ENCODE measurements at places on chromosomes 12 and 14.

- DNase-seq, result no peak
These were observed 15.8 kb downstream of the KRT7 start for GRCh38 chr12:52248541-52249461.

GRCh38 chr14:21534576-21534975, 8.4 kb upstream of the SALL2 start:
- no peak for DNase-seq

GRCh38 chr12:93832131-93832530, 155.0 kb downstream of the CRADD start:
- DNase-seq, result no peak

DNA sequence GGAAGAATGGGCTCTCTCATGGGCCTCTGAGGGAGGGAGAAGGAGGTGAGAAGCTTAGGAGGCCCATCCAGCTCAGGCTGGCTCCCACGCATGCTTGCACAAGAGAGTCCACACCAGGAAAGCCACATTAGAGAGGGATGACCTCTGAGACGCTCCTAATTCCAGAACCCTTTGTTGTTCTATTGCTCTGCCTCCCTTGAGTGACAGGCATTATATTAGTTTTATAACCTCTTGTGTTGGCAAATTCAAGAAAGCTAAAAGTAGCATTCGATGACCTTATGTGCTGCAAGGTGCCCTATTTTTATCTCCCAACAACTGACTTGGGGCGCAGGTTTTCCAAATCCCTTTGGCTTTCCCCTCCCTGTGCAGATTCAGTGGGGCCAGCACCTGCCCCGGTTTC, 190.1 kb downstream of the KSR2 start:
- DNase-seq, result no peak

GRCh38 chr12:124599074-124599999, 31.9 kb upstream of the NCOR2 start:
- no peak for DNase-seq

DNA sequence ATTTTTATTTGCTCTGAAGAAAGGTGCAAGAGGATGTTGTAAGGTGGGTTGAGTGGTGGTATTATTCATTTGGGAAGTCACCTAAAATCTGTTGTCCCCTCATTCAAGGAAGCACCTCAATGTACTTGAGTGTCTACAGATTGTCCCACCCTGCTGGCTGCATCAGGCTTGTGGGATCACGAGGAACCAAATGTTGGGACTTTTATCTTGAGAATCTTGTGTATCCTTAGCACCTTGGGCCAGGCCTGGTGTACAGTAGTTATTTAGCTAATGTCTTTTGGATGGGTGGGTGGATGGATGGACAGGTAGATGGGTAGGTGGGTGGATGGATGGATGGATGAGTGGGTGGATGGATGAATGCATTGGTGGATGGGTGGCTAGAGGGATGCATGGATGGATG, 519.3 kb downstream of the BCL11B start:
- DNase-seq, result no peak

DNA sequence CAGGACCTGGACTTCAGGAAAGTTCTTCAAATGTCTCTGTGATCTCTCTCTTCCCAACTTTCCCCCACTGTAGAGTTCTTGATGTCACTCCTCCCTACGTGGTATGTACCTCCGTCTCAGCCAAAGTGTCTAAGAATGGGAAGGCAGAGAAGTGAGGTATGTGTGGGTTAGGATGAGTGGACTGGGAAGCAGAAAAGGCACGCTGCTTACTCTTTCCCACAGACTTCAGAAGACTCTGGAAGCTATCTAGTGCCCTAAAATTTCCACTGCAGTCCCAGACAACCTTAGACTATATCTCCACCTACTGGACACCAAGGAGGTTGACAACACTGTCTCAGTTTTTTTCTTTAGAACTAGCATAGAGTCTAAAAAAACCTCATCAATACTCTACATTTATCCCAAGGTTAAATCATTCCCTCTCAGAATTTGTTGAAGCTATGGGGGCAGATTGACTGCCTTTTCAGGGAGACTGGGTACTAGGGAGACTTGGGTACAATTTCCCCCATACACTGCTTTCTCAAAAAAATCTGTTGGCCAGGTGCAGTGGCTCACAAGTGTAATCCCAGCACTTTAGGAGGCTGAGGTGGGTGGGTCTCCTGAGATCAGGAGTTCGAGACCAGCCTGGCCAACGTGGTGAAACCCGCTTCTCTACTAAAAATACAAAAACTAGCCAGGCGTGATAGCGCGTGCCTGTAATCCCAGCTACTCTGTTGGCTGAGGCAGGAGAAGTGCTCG, 20.6 kb upstream of the ITGA5 start:
- no peak for DNase-seq

- DNase-seq, result no peak
These were observed 566.1 kb downstream of the BCL11B start for GRCh38 chr14:98705871-98706300.

DNA sequence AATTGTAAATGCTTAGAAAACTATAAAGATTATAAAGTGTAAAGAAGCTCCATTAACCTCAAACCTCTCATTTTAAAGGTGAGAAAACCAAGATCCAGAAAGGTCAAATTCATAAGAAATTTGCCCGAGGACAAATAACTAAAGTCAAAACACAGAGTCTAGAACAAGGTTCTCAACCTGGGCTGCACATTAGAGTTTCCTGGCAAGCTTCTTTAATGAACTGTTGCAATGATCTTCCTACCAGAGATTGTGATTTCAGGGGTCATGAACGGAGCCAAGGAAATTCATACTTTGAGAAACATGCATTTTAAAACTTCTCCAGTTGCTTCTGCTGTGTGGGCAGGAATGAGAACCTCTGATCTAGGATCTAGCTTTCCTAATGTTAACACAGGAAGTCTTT, 86.8 kb downstream of the DERA start:
- DNase-seq, result no peak

GRCh38 chr14:68955164-68955850, 23.8 kb downstream of the ACTN1 start:
- DNase-seq, result no peak

DNA sequence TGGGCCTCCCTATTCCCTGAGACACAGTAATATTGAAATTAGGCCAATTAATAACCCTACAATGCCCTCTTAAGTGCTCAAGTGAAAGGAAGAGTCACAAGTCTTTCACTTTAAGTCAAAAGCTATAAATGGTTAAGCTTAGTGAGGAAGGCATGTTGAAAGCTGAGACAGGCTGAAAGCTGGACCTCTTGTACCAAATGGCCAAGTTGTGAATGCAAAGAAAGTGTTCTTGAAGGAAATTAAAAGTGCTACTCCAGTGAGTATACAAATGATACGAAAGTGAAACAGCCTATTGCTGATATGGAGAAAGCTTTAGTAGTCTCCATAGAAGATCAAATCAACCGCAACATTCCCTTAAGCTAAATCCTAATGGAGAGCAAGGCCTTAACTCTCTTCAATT, 140.8 kb downstream of the PTCSC3 start:
- DNase-seq, result no peak

- no peak for DNase-seq
These were observed 19.4 kb upstream of the PPM1A start for GRCh38 chr14:60229614-60230013.

- DNase-seq, result no peak
These were observed 601 bp downstream of the ZNF839 start for GRCh38 chr14:102320033-102320660.

GRCh38 chr14:92473261-92473968, 40.2 kb upstream of the RIN3 start:
- DNase-seq, result no peak

DNA sequence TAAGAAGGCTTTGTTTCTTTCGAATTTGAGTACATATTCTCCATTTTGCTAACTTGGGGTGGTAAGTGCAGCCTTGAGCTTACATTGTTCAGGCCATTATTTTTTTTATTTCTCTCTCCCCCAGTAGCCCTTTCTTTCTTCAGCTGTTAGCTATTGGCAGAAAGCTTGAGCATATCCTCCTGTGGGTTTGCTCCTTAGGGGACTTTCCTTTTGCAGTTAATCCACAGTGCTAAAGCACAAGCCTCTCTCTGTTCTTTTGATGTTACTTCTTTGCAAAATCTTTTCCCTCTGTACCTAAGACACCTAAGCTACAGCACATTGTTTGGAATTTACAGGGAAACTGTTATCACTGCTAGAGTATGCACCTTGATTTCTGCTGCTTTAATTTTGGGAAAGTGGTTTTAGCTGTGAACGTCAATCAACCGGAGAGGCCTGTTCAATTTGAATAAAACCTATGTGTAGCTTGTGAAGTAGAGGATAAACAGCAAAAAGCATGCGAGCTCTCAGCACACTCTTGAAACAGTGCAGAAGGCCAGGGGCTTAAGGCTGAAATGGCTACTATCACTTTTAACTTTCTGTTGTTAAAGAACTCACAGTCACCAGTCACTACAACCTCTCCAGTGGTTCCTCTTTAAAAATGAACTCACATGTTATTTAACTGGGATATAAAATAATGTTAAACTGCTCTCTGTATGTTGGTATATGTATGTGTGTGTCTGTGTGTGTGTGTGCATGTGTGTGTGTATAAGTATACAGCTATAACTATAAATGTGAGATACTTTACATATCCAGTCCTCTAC, 139.2 kb downstream of the PDZRN4 start:
- DNase-seq, result no peak

DNA sequence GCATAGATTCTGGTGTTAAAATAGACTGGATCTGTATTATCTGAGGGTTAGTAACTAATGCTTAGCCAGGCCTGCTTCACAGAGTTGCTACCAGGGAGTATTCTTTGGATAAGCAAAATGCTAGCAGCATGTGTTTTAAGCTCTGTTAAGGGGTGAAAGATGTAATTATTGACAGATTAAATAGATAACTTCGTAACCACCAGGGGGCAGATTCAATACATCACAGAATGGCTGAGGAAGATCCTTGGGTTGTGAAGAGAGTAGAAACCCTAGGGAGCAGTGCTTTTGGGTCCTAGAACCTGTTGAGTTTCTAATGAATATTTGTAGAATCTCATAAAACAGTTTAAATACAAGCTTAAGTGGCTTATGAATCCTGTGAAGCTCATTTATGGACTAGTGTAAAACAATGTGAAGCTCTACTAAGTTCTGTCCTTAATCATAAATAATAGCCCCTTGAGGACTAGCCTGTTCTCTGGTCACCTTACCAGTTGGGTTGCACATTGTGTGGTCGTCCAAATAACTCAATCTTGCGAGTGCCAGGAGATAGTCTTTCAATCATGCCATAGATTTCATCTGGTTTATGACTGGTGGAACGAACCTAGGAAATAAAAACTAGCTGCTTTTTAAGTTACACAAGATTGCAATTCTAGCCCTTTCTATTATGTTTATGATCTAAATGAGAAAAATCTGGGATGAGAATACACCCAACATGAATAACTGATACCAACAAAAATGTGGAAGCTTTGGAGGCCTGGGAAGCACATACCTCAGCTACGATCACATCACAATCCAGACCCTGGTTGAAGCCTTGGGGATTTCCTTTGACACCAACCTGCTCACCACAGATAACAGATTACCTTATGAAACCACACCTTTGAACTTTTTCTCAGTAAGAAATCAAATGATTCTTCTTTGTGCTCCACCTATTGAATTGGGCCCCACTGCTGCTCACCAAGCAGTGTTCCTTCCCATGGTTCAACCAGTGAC, 12.3 kb downstream of the METTL3 start:
- DNase-seq, result no peak

GRCh38 chr12:56110571-56110970, 5.9 kb upstream of the RPL41 start:
- DNase-seq, result no peak

DNA sequence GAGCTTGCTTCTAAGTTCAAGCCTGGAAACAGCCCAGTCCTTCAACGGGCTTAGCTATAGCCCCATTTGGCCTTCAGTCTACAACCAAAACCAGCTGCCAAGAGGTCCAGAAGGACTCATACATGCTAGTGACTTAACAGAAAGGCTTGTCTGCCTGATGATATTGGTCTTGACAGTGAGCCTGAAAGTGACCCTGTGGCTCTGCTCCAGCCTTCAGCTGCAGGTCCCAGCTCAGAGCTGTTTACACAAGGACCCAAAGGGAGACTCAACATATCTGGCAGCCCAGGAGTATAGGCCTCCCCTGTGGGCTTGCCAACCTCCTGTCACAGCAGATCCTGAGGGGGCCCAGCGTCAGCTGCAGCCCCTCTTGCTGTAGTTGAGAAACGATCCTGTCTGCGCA, 27.5 kb downstream of the COX16 start:
- DNase-seq, result no peak

GRCh38 chr14:59707778-59708561, 131.4 kb upstream of the CCDC175 start:
- DNase-seq, result no peak

GRCh38 chr12:97118796-97119375, 211.8 kb downstream of the NEDD1 start:
- no peak for DNase-seq

DNA sequence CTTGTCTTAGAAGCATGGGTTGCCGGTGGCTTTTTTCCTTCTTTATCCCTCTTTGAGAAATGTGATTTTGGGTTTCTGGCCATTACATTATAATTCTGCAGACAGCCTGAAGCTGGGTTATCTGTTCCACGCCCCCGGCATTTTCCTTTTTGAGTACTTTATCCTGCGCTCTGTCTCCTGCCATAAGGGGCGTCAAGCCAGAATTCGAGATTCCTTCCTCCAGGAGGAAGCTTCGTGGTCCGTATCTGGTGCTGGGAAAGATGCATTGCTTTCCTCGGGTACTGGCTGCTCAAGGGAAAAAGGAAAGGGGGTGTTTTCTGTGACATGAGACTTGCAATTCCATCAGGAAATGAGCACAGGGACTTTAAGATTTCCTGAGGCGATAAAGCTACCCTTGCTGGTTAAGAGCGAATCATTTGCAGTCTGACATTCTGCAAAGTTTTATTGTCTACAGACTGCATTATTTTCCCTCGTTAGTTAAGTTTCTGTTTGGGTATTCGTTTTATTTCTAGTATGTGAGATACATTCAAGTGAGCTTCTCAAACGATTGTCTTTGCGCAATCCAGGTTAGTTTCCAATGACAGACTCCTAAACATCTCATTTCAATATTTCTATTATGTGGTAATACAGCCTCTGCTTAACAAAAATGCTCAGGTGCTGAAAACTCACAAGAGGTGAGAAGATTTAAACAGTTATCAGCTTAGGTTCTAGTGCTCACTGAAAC, 694 bp downstream of the AKAP5 start:
- no peak for DNase-seq

DNA sequence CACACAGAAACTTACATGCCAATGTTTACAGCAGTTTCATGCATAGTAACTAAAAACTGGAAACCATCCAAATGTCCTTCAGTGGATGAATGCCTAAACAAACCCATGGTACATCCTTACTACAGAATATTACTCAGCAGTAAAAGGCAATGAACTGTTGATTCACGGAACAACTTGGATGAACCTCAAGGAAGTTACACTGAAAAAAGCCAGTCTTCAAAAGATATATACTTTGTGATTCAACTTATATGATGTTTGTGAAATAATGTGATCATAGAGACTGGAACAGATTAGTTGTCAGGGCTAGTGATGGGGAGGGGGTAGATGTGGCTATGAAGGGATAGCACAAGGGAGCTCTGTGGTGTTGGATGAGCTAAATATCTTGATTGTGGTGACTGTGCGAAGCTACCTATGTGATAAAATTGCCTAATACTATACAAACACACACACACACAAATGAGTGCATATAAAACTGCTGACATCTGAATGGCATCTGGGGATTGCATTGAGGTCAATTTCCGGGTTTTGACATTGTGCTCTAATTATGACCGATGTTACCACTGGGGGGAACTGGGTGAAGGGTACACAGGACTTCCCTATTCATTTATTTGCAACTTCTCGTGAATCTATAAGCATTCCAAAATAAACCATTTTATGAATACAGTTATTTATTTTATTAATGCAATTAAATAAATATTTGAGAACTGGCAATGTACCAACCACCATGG, 94.3 kb downstream of the RIN3 start:
- DNase-seq, result no peak

GRCh38 chr12:6987956-6988553, 17.3 kb downstream of the EMG1 start:
- DNase-seq, result no peak

- no peak for DNase-seq
These were observed 40.9 kb downstream of the DEGS2 start for GRCh38 chr14:100118396-100119011.
